ENCODE measurements at places on chromosomes 6 and 20.

- DNase-seq: no peak
Measured at GRCh38 chr6:166206066-166206465, 38.4 kb upstream of the TBXT start.

DNA sequence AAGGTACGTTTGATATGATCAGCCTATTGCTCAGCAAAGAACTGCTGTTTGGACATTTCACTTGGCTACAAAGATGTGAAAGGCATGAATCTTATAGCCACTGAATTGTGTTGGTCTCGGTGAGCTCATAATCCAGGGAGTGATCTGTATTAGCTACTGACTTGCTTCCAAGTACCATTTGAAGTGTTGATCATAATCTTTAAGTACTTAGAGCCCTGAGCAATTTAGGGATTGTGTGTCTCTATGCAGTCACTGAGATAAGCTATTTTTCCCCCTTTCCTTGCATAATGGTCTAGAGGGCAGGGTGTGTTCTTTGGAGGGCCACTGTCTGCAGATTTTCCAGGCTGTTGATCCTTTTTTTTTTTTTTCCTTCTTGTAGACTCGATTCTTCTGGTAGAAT lies 393.6 kb downstream of the ESR1 start:
- DNase-seq: no peak

DNA sequence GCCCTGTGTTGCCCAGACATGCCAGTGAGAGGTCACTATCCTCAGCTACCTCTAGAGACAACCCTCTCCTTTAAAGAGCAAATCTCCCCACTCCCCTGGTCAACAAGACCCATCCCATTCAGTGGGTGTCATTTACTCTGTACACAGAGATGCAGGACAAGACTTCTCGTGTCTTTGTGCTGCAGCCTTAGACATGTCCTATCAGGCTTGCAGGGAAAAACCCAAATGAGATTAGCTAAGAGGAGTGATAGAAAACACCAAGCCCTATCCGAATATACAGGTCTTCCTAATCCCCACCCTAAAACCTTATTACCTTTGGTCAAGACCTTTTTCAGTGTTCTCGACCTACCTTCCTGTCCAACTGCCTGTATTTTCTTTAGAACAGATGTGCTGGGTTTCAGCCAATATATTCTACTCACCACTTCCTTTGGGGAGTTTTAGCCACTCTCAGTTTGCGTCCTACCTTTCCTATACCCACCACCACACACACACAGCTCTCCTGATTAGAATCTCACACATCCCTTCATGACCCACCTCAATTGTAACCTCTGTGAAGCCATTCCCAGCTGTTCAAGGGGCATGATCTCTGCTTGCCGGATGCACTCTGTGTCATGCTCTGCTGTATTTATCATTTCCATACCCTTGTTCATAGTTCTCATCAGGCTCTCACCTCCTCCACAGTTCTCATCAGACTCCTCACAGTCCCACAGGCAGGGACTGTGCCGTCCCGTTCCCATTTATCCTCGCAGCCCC lies 39.7 kb downstream of the TRAM2 start:
- no peak for DNase-seq

DNA sequence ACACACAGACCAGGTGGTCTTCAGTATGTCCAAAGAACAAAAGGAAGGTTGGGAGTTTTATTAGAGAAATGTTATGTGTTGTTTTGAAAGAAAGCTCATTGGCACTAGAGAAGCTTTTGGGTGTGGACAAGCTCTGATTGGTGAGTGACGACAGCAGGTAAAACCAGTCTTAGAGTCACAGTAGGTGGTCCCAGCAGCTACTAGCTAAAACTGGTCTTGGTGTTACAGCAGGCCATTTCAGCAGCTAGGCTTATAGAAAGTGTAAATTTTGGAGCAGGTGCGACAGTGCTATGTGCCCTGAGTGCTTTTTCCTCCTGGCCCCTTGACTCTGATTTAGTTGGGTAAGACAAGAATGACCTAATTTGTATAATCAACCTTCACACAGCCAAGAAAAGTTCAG lies 3.6 kb downstream of the CLDN20 start:
- DNase-seq: no peak

DNA sequence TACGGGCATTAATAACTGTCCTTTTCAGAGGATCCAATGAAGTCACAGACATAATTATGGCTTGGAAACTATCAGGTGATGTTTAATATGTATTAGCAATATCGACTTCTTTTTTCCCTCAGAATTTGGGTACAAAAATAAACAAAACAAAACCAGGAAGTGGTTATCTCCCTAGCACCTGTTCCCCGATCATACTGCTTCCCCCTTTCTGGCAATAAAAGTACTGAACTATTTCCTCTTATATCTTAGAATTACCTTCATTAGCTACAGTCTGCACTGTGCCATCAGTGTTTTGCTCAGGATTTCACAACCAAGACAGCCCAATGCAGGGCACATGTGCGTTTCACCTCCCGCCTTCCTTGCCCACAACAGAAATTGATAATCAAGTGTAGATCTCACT lies 216.9 kb upstream of the BTBD3 start:
- no peak for DNase-seq

DNA sequence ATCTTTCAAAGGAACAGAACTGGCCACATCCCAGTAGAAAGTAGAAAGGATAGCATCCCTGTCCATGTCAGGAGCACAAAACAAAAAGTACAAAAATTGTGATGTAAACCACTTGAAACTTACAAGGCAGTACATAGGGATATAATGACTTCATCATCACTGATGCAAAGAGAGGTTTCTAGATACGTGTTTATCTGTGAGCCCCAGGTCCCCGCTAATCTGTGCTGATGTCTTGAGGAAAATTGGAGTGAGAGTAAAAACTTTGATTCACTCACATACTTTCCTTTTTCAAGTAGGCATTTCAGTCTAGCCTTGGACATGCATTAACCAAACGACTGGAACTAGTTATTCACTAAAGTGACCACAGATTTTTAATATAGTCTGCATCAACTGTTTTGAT lies 216.7 kb upstream of the QKI start:
- DNase-seq: no peak

GRCh38 chr6:157343732-157344131 lies 20.4 kb upstream of the TMEM242 start:
- DNase-seq: no peak

- DNase-seq: peak; percentile 87
Measured at GRCh38 chr20:8756410-8756809, 312.5 kb upstream of the PLCB4 start.

GRCh38 chr6:114407426-114408035 lies 64.7 kb upstream of the HS3ST5 start:
- DNase-seq: no peak

- no peak for DNase-seq
Measured at GRCh38 chr20:53599378-53599777, 5.7 kb upstream of the ZNF217 start.

DNA sequence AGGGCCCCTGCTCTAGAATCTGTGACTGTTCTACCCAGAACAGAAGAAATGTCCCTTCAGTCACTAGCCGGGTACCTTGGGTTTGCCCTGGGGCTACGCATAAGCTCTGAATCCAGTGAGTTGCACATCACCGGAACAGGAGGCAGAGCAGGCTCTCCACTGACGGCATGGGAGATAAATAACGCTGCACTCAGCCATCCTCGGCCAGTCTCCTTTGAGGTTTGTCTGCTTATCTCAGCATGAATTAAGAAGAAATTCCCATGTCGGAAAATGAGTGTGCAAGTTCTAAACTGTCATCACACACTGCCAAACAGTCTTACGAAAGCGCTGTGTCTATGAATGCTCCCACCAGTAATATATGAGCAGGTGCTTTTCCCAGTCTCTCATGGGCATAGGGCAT lies 90.8 kb downstream of the FAM50B start:
- no peak for DNase-seq

DNA sequence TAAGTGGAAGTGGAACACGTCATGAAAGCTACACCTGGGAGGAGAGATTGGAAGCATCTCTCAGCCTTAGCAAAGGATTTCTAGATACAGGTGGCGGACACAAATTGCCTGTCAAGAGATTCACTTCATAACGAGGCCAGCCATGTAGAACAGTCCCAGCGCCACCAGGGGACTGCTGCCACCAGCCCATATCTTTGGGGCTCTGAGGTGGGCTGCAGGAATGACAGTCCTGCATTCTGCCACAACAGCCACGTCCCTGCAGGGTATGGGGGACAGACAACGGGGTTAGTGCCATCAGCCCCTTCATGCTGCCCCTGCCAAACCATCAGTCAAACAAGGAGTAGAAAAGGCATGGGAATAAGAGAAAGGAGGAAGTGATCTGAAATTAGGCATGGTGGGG lies 81.2 kb upstream of the SASH1 start:
- DNase-seq: no peak

GRCh38 chr20:1448081-1448620 lies 18.5 kb downstream of the NSFL1C start:
- no peak for DNase-seq

GRCh38 chr20:32742322-32743236 lies 688 bp downstream of the COMMD7 start:
- DNase-seq: no peak

- no peak for DNase-seq
Measured at GRCh38 chr6:51616243-51616642, 471.2 kb downstream of the PKHD1 start.

DNA sequence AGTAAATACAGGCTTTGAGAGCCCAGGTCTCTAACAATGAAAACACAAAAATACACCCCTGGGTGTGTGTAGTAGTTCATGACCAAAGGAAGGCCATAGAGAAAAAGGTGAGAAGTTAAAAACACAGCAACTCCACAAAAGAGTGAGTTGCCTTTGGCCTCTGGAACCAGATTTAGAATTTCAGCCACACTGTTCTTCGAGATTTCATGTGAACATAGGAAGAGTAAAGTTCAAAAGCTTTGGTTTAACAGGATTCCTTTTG lies 43.5 kb upstream of the RIN2 start:
- DNase-seq: no peak

- peak; percentile 82 for DNase-seq
Measured at GRCh38 chr20:31713312-31714273, 9.1 kb downstream of the BCL2L1 start.

DNA sequence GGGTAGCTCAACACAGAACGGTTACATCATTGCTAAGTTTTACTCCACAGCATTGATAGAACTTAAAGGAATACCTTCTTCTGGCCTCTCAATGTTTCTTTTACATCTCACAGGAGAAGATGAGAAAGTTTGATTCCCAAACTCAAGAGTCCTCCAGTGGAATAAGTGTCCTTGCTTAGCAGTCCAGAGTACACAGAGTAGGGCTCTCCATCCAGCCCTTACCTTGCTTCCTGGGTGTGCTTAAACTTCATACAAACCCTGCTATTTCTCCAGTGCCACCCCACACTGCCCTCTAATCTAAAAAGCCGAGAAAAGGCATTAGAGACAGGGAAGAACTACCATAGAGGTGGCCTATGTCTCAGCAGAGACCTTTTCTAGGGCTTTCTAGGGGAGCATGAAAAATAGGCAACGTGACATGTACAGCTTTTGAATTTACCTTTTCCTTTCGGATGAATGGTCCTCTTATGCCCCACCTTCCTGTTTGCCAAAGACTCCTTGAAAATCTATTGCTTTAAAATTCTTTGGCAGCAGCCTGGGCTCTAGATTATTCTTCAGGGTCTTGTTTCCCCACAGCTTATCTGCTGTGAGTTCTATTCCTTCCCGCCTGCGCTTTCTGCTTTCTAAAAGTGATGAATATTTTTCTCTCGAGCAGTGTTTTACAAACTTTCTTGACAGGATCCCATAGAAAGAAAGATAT lies 12.1 kb downstream of the ADGRF1 start:
- DNase-seq: no peak

DNA sequence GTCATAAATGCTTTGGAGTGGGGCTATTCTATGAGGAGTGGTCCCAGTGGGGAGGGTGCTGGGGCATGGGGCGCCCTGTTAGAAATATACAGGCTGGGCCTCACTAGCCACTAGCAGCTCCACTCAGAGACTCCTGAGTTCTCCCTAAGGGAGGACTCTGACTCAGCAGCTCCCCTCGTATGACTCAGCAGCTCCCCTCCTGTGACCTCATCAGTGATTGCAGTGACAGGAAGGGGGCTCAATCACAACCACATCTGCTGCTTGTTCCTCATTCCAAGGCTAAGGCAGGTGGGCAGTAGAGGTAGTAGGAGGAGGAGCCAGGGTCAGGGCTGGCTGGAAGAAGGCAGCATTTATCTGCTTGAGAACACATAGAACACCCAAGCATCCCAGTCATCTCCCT lies 73.7 kb downstream of the PRND start:
- peak; percentile 70 for DNase-seq

DNA sequence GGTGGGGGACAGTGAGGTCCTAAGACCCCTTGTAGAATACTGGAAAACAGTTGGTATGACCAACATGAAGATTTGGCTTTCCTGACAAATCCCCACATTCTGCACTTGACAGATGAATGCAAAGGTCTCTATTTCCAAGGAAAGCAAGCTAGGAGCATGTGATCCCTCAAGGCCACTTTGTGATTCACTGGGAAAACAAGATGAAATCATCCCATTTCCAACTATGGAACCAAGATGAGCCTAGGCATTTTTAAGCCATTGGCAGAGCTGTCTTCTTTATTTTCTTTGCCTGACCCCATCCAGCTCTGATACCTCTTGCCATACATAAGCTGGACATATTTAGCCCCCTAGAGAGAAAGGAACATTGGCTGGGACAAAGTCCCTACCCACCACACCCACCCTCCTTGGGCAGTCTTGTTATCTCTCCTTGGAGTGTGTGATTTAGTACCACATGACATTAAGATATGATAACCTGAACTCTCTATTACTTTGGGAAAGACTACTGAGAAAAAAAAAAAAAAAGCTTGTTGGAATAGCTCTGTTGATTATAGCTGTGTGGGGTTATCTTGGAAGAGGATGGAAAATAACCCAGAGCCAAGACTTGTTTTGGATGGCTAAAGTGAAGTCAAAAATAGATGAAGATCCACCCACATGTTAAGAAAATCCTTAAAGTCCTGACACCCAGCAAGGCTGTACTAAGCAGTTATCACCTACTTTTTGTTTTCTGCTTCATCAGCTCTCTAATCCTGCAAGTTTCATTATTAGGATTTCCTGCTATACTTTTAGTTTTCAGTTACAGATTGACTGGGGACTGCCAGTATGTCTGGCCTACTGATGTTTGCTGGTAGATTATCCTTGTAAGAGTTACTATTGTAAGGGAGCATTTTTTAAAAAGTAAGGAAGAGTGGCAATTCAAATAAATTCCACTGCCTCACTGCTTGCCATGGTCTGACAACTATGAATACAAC lies 90.1 kb upstream of the PREP start:
- DNase-seq: peak; percentile 23

- no peak for DNase-seq
Measured at GRCh38 chr20:2109425-2110210, 8.0 kb downstream of the STK35 start.

GRCh38 chr6:903761-904160 lies 210.8 kb upstream of the EXOC2 start:
- DNase-seq: no peak
